ENCODE measurements at places on chromosomes 13 and 19. TPM values are rescaled to one million over a fixed set of nuclear protein-coding genes. Genes with fewer than 3 reads are reported as not detected.

ZNF224 gene
- total RNA-seq: 12.6 TPM

ATP8B3 gene
- total RNA-seq: 8.4 TPM

SLC1A5 gene
- total RNA-seq: 200 TPM

MYBPC2 gene
- 0.14 TPM for total RNA-seq

SOHLH2 gene
- total RNA-seq: not detected

LILRA2 gene
- not detected for total RNA-seq

ZNF780B gene
- 18.8 TPM for total RNA-seq

ZNF324B gene
- 5.8 TPM for total RNA-seq

ANKRD24 gene
- 1.1 TPM for total RNA-seq

Data from activated CD4-positive, alpha-beta T cell treated with anti-CD3 and anti-CD28 coated beads for 36 hours (primary cell).